ENCODE measurements at places on chromosomes 12 and 14.

DNA sequence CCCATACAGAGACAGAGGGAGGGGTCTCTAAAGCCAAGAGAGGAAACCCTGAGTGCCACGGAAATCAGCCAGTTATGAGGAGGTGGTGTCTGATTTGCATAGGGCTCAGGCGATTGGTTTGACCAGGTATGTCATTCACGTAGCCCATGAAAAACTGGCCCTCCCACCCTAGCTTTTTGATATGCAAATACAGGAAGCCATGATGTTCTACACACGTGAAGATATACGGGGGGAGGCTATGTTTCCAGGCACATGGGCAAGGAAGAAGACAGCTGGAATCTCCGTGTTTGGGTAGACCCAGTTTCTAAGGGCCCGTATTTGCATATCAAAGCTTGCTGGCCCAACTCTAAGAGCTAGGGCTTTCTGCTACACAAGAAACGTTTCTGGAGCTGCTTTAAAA is 717.8 kb upstream of the SEL1L start:
- DNase-seq: no peak

- DNase-seq: no peak
Observed at GRCh38 chr12:75694534-75695268, 183.3 kb upstream of the KRR1 start.

- DNase-seq: no peak
Observed at GRCh38 chr12:40646911-40647310, 45.3 kb upstream of the CNTN1 start.

- no peak for DNase-seq
Observed at GRCh38 chr14:95113476-95113875, 43.9 kb downstream of the DICER1 start.

DNA sequence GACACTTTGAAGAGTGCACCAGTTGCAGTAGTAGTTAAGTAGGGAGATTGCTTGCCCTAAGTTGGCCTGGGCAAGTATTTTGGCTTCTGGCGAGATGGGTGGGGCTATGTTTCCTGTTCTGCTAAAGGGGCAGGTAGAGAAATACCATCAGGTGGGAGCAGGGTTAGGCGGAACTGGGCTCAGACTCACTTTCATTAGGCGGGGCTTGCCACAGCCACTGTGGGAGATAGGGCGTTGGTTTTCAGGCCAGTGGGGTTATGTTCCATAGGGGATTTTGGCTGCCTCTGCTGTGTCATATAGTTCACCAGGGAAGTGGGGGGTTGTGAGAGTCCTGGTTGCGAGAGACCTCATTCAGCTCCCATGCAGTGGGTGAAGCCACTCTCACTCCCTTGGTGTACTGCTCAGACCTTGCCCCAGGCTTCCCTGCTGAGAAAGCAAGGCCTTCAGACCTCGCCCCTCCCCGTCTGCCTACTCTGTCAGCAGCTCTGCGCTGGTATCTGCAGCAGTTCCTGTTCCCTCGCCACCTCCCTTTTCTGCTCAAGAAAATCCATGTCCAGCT is 43.3 kb downstream of the AEBP2 start:
- DNase-seq: peak; percentile 17

Data from activated CD4-positive, CD25-positive, alpha-beta regulatory T cell treated with anti-CD3 and anti-CD28 coated beads, Interleukin-2, amount 50 U/mL, for 16 hours (primary cell).